ENCODE measurements at places on chromosomes 7 and 10.

DNA sequence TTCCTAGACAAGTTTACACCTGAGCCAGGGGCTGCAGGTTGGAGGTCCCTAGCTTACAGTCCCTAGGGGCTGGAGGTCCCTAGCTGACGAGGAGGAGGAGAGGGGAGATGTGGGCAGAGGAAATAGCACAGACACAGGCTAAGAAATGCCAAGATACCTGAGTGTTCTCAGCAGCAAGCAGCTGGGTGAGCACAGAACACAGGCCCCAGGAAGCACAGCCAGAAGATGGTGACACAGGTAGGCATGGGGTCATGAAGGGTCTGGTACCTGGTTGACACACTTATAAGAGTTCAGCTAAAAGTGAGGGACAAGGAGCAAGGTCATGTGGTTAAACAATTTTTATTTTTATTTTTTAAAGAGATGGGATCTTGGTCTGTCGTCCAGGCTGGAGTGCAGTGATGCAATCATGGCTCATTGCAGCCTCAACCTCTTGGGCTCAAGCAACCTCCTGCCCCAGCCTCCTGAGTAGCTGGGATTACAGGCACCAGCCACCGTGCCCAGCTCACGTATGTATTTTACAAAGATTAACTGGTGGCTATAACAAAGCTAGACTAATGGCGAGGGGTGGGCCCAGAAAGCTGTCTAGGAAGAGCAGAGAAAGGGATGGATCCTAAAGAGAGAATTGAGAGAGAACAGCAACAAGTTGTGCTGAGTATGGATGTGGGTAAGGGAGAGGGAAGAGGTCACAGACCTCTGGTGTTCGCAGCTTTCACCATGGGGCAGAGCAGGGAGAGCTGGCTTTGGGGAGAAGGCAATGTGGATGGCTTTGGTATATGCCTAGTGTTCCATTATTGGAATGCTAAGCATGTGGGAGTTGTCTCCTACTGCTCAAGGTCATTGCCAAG, 140.3 kb upstream of the KLF14 start:
- no peak for DNase-seq

- DNase-seq, result no peak
These were observed 205.5 kb upstream of the SEMA3D start for GRCh38 chr7:85392326-85392725.

DNA sequence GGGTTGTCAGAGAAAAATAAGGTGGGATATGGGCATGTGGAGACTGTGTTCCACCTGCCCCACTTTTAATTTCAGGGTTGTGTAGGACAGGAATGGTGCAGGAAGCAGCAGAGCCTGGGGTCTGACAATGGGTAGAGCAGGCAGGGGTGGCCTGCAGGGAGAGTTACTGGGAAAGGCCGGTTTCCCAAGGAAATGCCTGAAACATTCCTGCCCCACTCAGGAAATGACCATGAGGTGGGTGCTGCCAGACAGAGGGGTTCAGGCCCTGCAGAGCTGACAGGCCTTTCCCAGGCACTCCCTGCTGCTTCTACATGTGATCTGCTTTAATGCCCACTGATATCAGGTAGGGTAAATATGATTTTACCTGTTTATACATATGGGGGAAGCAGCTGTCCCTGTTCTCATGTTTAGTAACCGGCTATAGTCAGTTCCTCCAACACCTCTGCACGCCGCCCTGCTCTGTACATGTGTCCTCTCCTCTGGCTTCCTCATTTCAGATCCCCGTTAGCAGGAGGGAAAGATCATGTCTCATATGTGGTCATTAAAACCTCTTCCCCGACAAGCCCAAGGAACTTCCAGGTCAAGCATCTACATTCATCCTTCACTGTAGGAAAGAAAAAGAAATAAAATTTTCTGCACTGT, 118.6 kb upstream of the PRSS58 start:
- DNase-seq, result no peak

- no peak for DNase-seq
These were observed at the start of gene C1QL3 for GRCh38 chr10:16521311-16522016. Gene C1QL3 (minus strand): TSS chr10:16521879. CDS start chr10:16521065, 814 bp downstream.

- no peak for DNase-seq
These were observed 83.1 kb downstream of the CTNNA3 start for GRCh38 chr10:67612577-67613537.

- DNase-seq, result no peak
These were observed 16.6 kb downstream of the LOXL4 start for GRCh38 chr10:98251399-98251798.

DNA sequence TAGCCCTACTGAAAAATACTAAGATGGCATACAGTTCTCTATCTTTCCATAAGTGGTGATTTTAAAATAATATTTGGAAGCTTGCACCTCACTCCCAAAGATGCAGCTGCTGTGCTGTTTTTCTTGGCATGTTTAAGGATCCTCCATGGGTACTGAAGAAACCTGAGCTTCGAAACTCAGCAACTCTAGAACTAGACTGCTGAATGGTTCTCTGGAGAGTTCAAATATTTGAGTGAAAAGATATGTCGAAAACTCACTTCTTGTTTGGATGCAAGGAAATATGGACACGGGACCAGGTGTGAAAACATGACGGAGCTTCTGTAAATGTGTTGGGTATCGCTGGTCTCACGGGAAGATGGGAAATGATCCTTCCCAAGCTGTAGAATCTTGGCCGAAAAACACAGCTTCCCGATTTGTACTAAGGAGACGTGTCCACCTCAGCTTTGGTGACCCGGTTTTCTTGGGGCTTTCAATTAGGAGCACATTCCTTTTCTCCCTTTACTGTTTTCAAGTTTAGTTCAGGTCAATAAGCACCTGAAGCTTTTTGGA, 543.8 kb upstream of the NRP1 start:
- no peak for DNase-seq

DNA sequence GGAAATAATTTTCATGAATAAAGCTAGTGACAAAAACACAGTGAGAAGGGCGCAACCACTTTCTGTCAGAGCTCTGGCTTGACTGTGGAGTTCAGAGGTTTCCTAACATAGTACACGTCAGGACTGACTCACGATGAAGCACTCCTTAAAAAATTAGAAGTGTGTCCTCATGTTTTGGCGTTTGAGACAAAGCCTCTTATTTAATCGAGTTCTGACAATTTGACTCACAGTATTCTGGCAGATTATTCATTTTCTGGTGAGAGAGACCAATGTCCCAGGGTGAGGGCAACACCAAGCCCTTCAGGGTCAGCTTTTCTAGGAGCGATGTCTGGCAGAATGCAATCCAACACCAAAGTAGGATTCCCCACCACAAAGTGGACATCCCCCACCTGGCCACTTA, 108.7 kb downstream of the DIP2C start:
- DNase-seq, result no peak

DNA sequence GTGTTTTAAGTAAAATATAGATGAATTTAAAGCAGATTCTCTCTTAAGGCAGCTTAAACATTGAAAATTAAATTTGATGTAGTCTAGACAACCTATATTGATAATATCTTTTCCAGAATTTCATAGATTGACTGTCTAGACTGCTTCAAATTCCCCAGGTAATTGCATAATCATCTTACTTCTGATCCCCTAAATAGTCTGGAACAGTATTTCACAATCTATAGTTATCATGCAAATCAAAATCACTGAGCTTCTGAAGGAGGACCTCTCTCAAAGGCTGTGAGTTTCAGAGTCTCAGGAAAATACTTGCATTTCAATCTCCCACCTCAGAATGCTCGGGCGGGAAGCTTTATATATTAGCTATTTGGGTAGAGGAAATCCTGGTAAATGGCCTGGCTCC, 87.3 kb downstream of the SEMA3A start:
- DNase-seq, result no peak

DNA sequence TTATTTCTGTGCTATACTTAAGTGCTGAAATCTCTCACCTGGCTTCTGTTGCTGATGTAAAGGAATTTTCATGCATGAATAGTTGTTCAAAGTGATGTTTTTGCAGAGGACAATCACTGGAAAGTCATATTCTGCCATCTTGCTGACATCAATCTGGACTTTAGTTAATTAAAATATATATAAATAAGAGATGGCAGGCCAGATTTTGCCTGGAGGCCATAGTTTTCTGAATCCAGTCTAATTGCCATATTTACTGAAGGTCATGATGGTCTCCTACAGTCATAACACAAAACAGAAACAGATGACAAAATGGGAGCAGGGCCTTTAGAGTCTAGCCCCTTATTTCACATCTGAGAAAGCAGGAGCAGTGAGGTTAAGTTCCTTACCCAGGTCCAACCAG, 228.2 kb downstream of the HPSE2 start:
- DNase-seq, result no peak

DNA sequence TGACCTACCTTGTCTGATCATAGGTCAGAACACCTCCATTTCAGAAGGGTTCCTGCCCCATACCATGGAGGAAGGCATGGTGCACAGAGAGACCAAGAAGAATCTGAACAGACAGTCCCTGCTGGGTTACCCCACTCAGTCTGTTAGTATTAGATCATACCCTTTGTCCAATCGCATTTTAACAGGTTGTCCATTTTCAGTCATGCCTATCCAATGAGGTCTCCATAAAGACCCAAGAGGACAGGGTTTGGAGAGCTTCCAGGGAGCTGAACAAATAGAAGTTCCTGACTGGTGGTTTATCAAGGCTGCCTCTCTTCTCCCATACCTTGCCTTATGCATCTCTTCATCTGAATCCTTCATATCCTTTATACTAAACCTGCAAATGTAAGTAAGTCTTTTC, 21.2 kb upstream of the SLC16A12 start:
- no peak for DNase-seq

DNA sequence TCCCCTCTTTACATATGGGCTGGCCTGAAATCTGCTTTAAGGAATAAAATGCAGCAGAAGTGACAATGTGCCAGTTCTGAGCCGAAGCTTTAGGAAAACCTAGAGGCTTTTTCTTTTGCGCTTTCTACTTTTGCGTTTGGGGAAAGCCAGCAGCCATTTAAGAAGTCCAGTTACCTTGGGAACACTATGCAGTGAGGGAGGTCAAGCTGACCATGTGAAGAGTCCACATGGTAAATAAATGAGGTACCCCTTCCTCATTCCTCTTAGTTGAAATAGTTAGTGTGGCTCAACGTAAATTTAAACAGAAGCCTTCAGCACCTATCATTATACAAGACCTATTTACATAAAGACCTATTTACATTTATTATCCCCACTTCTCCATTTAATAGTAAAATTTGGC, 78.5 kb downstream of the TFPI2 start:
- no peak for DNase-seq

DNA sequence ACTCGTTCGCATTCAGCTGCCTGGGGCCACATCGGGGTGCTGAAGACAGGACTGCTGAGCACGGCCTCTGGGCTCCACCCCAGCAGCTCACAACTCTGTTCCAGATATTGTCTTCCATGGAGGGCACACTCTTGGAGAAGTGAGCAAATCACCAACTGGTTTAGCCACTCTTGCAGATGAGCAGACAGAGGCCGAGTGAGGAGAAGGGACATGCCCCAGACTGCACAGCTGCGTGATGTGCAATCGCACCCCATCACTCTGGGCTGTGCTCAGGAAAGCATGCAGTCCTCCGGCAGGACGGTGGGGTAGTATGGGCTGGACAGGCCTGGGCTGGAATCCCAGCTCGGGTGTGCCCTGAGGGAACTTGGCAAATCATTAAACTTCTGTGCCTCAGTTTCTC, 111.6 kb downstream of the FAM53B start:
- DNase-seq, result no peak

DNA sequence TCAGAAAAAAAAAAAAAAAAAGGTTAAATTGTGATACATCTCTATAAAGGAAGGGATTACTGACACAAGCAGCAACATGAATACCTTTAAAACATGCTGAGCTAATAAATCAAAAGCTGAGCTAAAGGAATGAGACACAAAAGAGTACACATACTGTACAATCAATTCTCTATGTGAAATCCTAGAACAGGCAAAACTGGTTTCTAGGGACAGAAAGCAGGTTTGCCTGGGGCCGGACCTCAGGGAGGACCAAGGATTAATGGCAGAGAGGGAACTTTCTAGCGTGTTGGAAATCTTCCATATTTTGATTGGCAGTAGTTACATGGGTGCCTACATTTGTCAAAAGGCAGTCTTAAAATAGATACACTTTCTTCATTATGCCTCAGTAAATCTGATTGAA, 52.5 kb downstream of the KLRG2 start:
- DNase-seq, result no peak

DNA sequence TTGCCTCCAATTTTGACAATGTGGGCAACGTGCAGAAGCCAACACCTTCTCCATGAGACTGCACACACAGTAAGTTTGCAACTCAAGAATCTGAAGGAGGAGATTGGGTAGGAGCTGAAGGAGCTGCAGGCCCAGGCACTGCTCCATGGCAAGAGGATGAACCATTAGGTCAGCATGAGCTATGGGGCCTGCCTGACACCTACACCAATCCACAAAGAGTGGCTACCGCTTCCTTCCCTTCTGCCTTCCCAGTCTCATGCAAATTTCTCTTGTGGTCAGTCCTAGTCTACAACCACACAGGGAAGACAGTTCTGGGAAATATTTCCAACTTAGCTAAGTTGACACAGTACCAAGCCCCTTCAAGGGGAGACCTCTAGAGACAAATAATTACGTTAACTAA, 142.0 kb upstream of the ADO start:
- no peak for DNase-seq

GRCh38 chr10:12846718-12847117, 154.8 kb downstream of the CCDC3 start:
- DNase-seq, result no peak

DNA sequence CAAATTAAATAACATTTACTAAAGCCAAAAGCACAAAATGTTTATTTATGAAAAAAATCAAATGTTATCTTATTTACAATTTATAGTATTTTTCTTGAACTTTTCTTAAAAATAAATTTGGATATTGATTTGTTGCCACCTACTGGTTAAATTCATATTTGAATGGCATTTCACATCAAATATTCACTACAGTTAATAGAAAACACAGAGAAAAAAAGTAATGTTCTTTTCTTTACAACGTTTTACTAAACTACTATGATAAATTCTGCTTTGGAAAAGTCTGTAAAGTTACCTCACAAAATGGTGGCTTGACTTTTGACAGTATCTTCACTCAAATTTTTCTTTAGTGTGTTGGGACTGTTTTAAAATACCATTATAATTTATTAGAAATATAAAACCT, 52.7 kb downstream of the SRPK2 start:
- no peak for DNase-seq

DNA sequence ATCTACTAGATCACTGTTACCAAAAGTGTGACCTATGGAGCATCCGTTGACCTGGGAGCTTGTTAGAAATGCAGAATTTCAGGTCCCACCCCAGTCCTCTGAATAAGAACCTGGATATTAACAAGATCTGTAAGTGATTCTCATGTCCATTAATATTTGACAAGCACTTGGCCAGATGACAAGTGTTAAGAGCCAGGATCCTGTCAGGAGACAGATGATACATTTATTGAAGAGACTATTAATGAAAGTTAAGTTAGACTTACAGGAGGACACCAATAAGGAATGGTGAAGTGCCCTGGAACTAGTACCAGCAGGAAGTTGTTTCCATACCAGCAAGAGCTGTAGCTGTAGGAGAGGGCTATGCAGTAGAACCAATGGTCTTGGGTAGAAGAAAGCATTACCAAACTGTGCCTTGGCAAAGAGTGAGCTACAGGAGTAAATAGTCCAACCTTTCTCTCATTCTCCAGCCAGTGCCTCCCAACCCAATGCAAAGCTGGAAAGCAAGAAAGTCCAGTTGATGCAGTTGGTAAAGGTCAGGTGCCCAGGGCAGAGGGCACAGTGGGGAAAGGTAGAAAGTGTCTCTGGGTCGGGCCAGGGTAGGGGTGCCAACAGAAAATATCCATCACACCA, 35.3 kb upstream of the ADD3 start:
- no peak for DNase-seq

GRCh38 chr10:13724484-13724883, 137.7 kb downstream of the PRPF18 start:
- no peak for DNase-seq

- DNase-seq, result no peak
These were observed 43.2 kb downstream of the RALA start for GRCh38 chr7:39666562-39666961.

All from NCI-H1436 treated with DMSO at 0.1 percent for 48 hours (cell line).